ENCODE measurements at places on chromosomes 11 and 22. TPM values are rescaled to one million over a fixed set of nuclear protein-coding genes. Genes with fewer than 3 reads are reported as not detected.

DNA sequence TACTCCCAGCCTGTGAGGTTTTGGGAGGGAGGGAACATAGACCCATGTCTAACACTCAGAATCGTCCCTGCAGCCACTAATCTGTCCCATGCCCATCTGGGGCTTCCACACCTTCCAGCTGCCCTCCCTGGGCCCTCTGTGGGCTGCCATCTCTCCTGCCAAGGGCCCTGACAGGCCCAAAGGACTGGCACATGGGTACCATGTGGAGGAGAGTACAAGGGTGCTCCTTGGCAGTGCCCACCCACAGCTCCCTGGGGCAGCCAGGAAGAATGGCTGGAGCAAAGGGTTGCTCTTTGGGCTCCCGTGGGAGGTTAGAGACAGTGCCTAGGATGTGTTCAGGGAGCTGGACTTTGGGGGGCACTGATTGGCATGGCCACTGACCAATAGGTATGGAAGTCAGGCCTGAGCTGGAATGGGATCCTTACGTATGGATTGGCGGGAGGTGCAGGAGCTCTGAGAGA, 56.8 kb downstream of the CD82 start:
- DNase-seq, result no peak

GRCh38 chr11:128311742-128312719, 275.3 kb downstream of the ETS1 start:
- no peak for DNase-seq

Gene EWSR1
- total RNA-seq, result 213 TPM

Gene GDPD4
- total RNA-seq, result not detected
